ENCODE measurements at places on chromosomes 5 and 9.
A peak's percentile ranks its signal among the peaks of the same experiment; 100 is the strongest.

DNA sequence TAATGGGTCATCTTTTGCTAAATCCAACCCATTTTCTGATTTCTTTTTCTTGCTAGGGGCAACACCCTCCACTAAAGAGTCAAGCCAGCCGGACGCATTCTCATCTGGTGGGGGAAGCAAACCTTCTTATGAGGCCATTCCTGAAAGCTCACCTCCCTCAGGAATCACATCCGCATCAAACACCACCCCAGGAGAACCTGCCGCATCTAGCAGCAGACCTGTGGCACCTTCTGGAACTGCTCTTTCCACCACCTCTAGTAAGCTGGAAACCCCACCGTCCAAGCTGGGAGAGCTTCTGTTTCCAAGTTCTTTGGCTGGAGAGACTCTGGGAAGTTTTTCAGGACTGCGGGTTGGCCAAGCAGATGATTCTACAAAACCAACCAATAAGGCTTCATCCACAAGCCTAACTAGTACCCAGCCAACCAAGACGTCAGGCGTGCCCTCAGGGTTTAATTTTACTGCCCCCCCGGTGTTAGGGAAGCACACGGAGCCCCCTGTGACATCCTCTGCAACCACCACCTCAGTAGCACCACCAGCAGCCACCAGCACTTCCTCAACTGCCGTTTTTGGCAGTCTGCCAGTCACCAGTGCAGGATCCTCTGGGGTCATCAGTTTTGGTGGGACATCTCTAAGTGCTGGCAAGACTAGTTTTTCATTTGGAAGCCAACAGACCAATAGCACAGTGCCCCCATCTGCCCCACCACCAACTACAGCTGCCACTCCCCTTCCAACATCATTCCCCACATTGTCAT is 72.0 kb downstream of the NUP214 start:
- no peak for DNase-seq

DNA sequence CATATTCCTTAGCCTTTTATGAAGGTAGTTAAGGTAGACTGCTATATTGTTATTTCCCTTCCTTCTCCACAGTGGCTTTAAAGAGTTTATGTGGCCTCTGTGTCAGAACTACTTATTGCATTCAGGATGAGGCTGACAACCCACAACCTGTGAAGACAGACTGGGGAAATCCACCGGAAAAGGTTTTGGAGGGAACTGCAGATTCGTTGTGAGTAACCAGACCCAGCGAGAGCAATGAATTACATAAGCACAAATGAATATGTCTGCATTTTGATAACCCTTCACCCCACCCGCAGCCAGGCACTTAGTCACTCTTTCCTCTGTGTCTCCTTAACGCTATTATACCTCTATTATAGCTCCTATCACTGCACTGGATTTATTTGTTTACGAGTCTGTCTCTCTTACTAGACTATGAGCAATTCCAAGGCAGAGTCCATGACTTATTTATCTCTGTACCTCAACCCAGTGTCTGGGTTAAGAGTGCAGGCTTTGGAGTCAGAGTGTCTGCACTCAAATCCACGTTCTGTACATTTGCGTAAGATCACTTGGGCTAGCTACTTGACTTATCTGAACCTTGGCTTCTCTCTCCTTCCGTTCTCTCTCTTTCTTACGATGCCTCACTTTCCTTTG is 19.2 kb downstream of the KCTD16 start:
- peak; percentile 52 for DNase-seq

DNA sequence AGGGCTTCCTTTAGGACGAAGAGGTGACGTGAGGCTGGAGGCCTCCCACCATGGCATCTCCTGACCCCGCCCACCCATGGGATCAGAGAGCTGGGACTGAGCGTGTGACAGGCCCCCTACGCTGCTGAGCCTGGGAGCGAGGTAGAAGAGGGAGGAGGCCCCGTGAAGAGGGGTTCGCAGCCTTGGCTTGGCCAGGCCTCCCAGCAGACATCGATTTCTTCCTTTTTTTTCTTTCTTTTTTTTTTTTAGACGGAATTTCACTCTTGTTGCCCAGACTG is 39.5 kb downstream of the PTGES start:
- DNase-seq: no peak

DNA sequence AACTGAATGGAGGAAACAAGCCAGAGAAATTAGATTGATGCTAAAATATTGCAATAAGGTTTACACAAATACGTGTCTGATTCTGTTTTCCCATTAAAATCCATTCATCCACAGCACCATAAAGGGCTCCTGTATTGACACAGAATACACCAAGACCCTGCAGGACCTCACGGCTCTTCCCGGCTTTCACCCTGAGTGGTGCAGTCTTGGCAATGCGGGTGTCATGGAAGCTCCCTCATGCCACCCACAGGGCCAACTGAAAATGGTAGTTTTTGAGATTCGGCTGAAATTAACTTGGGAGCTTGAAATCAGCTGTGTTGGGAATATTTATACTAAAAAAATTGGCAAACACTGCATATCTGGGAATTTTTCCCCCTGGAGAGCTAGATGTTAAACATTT is 17.3 kb upstream of the EXOC3 start:
- no peak for DNase-seq

DNA sequence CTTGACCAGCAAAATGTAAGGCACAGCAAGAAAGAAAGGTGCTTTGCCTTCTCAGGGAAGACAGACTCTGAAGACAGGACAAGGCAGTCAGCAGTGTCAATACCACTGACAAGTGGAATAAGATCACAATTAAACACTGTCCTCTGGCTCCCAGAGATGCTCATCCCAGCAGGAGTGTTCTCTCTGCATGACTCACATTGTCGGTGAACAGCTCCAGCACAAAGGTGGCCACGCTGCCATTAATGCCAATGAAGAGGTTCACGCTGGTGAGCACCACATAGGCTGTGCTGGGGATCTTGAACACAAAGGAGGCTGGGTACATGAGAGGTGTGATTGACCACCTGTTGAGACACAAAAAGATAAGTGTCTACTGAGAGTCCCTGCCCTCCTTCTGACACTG is 31.9 kb downstream of the NIPSNAP3B start:
- DNase-seq: no peak

DNA sequence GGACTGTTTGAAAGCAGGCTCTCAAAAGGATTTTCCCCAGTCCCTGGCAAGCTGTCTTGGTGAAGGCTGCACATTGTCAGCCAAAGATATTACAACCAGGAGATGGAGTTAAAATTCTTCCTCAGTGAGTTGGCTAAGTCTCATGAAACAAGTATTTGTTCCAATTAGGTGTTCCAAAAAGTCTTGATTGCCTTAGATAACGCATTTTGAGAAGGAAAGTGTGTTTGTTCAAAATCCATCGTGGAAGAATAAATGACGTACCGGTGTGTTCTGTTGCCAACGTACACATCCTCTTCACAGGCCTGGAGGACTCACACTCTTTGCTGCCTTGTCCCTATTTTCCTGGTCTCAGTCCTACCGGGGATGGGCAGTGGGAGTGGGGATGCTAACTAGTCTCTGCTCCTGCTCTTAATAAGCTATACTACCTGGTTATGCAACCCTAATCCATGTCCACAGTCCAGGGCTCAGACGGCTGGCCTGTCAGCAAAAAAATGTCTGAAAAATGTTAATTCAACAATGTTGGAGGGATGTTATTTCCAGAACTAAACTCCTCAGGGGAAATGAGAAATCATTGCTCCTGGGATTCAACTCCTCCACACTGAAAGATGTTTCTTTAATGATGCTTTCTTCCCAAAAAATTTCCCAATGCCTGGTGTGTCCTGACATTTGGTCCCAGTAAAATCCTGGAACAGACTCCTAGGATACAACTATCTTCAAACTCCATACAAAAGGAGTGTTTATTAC is 175.3 kb upstream of the KLF9 start:
- DNase-seq: no peak

- no peak for DNase-seq
Measured at GRCh38 chr5:43837091-43837490, 234.1 kb downstream of the NNT start.

GRCh38 chr5:65013166-65013565 is 244.4 kb downstream of the CWC27 start:
- no peak for DNase-seq

- DNase-seq: no peak
Measured at GRCh38 chr9:4259489-4259888, 40.4 kb downstream of the GLIS3 start.

Measured in stimulated activated CD8-positive, alpha-beta memory T cell treated with anti-CD3 and anti-CD28 coated beads, Interleukin-2, amount 100 ng/mL, for 1 hour (primary cell).